Osteocyte (in vitro differentiated cells): ENCODE measurements at places on chromosomes 12 and 14.

- DNase-seq = no peak
Measured at GRCh38 chr12:123270214-123271000, 1.2 kb downstream of the CDK2AP1 start.

- no peak for DNase-seq
Measured at GRCh38 chr12:26795910-26796309, 37.1 kb downstream of the ITPR2 start.

DNA sequence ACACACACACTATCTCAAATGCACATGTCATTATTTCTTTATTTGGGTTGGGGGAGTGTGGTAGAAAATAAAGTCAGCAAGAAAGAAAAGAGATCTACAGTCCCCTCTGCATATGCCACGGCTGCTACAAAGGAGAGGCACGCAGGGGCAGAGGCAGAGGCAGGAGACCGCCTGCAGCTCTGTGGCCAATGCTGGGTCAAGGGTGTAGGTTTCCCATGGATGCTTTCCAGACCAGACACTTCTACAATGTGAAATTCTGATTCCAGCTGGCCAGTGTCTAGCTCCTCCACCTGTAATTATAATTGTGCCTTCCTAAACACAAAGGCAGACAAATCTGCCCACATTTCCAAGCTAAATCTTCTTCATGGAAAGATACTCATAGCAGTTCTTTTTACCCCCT, 19.2 kb downstream of the VPS37B start:
- DNase-seq = no peak

- no peak for DNase-seq
Measured at GRCh38 chr12:30155001-30155730, 371.4 kb upstream of the TMTC1 start.

DNA sequence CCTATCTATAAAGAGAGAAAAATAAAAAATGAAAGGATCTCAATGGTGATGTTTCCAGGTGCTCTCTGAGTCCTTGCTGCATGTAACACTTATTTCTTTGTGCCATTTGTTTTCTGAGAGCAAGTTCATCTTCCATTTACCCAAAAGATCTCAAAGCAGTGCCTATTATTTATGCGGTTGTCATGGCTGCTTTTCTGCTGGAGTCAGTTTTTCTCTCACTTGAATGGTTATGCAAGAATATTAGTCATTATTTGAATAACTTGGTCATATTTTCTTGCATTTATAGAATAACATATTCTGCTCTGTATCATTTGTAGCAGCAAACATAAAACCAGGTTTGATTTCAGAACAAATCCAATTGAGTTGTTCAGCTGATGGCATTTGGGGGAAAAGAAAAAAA, 141.8 kb upstream of the G2E3 start:
- DNase-seq = no peak

DNA sequence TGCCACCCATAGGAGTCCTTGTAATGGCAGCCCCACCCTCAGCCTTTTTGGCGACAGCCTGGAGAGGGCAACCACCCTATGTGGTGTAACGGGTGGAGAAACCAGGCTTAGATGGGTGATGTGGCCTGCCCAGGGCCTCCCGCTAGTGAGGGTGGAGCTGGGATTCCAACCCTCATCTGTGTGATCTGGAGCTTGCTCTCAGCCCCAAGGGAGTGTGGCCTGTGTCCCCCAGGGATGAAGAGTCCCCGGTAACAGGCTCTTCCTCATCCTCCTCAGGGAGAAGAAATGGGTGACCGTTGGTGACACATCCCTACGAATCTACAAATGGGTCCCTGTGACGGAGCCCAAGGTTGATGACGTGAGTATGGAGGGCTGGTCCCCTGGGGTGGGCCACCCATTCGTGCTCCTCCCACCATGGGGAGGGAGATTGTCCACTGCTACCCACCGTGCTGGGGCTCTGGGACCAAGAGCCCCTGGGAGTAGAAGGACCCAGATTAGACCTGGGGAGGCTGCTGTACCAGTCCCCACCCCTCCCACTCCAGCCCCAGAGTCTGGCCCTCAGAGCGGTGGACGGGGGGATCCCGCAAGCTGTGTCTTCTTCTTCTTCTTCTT, 8.8 kb downstream of the BCL7A start:
- no peak for DNase-seq

- DNase-seq = no peak
Measured at GRCh38 chr12:133130808-133131128, 341 bp downstream of the ZNF10 start.

- DNase-seq = no peak
Measured at GRCh38 chr12:14417715-14418114, 52.2 kb downstream of the ATF7IP start.

DNA sequence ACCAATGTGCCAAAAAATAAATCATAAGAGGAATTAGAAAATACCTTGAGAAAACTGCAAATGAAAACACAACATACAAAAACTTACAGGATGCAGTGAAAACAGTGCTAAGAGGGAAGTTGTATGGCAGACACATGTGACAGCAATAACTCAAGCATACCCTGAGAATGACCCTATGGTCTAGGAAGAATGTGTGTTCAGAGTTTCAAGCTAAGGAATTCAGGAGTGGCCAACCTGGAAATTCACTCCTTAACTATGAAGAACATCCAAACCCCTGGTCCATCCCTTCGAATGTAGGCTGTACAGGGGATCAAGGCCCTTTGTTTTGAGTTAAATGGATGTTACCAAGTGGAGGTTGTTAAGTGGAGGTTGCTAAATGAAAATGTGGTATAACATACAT, 16.7 kb upstream of the TTC9 start:
- DNase-seq = no peak

DNA sequence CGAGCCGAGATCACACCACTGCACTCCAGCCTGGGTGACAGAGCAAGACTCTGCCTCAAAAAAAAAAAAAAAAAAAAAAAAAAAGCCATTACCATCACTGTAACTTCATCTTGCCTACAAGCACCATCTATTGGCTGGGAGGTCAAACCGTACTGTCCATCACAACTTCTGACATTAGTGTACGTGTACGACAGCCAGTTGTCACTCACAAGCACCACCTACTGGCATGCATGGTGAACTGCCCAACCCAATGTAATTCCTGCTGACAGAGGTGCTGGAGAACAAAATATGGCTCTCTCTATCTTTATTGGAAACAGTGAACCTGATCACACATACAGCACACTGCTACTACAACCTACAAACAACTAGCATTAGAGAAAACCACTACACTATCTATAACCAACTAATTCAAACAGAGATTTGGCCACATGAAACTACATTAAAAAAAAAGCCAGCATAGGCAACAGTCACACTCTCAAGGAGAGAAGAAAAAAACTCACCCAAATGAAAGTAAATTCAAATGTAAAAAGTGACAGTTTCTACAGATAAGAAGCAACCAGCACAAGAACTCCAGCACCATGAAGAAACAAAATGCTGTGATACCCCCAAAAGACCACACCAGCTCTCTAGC, 82.3 kb downstream of the PUS7L start:
- no peak for DNase-seq

GRCh38 chr12:116019415-116019814, 258.1 kb downstream of the MED13L start:
- DNase-seq = no peak

GRCh38 chr12:116939734-116940133, 29.0 kb downstream of the FBXW8 start:
- DNase-seq = no peak

DNA sequence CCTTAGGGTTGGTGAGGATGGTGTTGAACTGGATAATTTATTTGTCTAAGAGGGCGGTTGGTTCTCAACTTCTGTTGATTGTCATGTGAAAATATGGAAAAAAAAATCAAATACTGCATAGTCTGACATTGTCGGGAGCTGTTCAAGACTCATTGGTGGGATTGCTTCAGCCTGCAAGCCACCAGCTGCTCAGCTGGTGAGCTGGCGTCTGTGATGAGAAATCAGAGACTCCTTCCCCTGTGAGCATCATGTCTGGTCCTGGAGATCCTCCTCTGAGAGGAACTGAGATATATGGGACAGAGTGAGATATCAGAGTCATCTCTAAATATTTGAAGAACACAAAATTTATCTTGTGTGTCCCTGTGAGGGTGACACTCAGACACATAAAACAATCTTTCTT, 49.9 kb downstream of the TRIM9 start:
- no peak for DNase-seq

- DNase-seq = no peak
Measured at GRCh38 chr14:74913986-74914573, 9.0 kb downstream of the RPS6KL1 start.
